ENCODE measurements at places on chromosomes 13 and 19.

GRCh38 chr13:87677496-87678371, 6.6 kb downstream of the SLITRK5 start:
- DNase-seq = no peak

- DNase-seq = no peak
Measured at GRCh38 chr19:36072081-36072480, 17.4 kb downstream of the WDR62 start.

DNA sequence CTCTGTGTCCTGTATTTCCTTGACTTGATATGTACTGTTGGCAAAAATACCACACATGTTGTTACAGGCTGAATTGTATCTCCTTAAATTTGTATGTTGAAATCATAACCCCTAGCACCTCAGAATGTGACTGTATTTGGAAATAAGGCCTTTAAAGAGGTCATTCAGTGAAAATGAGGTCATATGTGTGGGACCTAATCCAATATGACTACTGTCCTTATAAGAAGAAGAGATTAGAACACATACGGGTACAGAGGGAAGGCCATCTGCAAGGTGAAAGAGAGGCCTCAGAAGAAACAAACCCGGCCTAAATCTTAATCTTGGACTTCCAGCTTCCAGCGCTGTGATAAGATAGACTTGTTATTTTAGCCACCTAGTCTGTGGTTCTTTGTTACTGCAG, 202.5 kb downstream of the NUFIP1 start:
- DNase-seq = no peak

- DNase-seq = no peak
Measured at GRCh38 chr19:18468517-18468916, 30.6 kb upstream of the ISYNA1 start.

- DNase-seq = no peak
Measured at GRCh38 chr19:35052599-35053190, 11.2 kb downstream of the HPN start.

DNA sequence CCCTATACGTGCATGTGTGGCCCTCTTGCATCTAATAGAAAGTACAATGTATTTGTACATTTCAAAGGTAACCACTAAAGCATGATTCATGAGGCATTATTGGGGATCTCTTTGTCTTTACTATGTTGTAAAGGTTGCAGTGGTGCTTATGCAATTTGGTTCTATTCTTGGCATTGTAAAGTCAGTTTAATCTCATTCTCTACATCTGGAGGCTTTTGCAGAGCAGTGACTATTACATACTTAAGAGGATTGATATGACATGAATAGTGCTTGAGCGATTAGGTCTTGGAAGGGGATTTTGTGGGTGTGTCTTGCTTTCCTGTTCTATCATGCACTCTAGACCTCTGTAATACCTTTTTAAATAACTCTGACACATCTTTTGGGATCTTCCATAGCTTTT, 610.0 kb downstream of the EFNB2 start:
- DNase-seq = no peak

GRCh38 chr13:66021846-66022245, 1208.3 kb downstream of the PCDH9 start:
- DNase-seq = no peak

GRCh38 chr13:30736461-30737320, 1.3 kb downstream of the ALOX5AP start:
- no peak for DNase-seq

DNA sequence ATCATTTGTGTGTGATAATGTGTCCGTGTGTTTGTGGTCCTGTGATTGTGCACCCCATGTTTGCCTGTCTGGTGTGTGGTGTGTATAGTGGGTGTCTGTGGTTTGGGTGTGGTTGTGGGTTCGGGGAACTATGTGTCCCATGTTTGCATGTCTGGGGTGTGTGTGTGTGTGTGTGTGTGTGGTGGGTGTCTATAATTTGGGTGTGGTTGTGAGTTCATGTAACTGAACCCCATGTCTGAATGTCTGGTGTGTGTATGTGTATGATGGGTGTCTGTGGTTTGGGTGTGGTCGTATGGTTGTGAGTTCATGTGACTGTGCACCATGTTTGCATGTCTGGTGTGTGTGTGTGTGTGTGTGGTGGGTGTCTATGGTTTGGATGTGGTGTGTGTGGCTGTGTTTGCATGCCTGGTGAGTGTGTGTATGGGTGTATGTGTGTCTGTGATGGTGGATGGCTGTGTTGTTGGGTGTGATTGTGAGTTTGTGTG, 11.1 kb upstream of the NFIX start:
- no peak for DNase-seq

GRCh38 chr13:22235950-22236290, 565.0 kb downstream of the FGF9 start:
- no peak for DNase-seq

DNA sequence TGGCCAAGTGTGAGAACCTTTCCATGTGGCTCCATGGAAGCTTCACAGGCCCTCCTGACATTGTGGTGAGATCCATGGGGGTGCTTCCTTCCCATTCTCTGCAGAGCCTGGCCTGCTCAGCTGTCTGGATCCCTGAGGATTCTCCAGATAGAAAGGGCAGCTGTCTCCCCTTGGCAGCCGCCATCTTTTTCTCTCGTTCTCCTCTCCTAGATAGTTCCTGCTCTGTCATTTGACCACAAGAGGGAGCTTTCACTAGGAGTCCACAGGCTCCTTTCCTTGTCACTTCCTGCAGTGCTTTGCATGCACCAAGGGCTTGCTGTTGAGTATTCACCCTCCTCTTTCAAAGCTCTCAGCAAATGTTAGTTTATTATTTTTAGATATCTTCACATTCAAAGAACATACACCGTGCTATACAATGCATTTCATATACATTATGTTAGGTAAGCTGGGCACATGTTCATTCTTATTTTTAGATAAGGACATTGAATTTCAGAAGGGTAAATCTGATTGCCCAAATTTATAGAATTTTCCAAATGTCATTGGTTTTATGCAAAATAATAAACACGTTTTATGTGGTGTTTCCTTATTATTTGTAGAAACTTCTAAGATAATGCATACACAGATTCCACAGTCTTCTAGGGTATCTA, 133.2 kb downstream of the FRY start:
- peak; percentile 12 for DNase-seq

DNA sequence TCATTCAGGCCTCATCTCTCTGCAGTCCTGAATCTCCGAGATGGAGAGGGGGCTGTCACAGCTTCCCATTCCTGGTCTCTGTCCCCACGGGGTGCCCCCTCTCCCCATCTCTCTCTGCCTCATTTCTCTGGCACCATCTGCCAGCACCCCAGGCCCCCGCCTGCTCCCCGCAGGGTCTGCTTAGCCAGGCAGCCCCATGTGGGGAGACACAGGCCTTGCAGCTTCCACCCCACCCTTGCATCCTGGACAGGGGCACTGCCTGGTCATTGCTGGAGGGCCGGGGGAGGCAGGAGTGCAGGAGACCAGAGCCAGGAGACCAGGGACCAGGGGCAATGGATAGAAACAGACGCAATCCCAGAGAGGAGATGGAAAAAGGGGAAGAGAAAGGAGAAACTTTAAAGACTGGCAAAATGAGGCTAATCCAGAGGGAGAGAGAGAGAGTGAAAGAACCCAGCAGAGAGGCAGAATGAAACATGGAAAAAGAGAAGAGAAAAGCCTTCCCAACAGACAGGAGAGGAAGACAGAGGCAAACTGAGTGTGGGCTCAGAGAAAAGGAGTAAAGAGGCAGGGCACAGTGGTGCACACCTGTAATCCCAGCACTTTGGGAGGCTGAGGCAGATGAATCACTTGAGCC, 8.8 kb upstream of the GIPR start:
- DNase-seq = no peak

DNA sequence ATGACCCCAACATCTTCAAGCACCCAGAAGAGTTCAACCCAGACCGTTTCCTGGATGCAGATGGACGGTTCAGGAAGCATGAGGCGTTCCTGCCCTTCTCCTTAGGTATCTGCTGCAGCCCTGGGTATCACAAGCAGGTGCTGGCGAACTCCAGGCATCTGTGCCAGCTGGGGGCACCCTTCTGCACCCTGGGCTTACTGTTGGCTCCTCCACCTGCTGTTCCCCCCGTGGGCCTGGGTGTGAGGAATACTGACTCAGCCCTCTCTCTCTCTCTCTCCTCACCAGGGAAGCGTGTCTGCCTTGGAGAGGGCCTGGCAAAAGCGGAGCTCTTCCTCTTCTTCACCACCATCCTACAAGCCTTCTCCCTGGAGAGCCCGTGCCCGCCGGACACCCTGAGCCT, 13.0 kb downstream of the CYP2S1 start:
- DNase-seq = no peak

DNA sequence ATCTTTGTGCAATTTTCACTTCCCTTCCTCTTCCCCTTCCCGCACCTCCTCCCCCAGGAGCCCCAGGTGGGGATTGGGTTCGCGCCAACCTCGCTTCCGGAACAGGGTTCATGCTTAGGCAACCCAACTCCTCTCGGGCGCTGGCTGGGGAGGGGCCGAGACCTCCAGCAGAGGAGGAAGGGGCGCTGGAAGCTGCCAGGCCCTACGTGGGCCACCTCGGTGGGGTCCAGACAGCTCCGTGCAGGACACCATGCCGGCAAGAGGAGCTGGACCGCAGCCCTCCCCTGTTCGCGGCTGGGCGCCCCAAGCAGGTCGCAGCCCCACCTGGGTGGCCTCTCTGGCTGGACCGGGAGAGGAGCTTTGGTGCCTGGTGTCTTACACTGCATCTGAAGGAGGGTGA, 91.1 kb downstream of the SPACA7 start:
- DNase-seq = no peak

DNA sequence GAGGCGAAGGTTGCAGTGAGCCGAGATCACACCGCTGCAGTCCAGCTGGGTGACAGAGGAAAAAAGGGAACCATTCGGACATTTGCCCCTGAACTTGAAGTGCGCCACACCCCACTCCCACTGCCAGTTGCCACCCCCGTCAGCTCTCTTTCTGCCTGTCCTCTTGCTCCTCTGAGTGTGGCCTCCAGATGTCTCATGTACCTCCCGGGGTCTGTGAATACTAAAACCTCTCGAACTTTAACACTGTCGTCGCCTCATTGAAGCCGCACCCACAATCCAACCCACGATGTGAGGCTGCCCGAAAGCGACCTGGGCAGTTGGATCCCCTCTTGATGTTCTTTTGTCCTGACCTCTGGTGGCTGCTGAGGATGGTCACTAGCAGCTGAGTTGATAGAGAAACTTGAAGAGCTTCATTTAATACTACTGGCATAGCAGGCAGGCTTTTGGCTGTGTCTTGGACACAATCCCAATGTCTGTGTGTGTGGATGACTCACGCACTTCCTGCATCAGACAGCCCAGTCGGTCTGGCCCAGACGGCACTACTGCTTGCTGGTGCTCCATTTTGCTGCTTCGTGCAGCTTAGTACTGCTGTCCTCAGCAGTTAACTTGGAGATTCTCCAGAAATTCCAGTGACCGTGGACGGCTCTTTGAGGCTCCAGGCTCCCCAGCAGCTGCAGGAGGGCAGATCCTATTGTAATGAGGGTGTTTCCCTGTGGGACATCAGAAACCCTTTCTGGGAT, 4.2 kb downstream of the FPR3 start:
- no peak for DNase-seq

DNA sequence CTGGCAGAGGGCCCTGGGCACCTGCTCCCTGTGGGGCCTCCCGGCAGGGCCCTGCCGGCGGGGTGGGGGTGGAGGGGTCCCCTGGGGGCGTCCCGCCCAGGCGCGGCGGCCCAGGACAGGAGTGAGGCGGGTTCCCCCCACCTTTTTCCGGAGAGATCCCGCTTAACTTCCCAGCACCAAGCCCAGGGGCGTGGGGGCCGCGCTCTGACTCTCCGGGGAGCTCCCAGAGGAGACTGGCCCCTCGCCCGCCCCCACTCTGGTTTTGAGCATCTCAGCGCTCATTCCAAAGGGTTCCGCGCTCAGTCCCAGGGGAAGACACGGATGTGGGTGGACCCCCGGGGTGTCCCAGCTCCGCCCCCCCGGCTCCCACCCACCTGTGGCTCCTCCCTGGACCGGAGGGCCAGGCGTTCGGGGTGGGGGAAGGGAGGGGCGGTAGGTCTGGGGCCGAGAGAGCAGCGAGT, 476 bp downstream of the C2CD4C start:
- no peak for DNase-seq

DNA sequence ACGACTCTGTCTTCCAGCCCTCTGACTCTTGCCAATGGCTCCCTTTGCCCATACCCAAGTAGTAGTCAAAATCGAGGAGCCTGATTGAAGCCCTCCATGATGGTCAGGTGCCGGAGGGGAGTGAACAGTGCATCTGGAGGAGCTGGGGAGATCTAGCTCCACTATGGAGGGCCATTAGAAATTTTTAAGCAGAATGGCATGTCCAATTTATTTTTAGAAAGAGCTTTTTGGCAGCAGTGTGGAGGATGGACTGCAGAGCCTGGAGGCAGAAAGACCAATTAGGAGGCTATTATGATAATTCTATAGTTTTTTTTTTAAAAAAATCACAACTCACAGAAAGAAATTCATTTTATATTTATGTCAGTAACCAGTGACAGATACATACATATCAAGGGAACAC, 92.7 kb upstream of the SLC7A1 start:
- DNase-seq = no peak

DNA sequence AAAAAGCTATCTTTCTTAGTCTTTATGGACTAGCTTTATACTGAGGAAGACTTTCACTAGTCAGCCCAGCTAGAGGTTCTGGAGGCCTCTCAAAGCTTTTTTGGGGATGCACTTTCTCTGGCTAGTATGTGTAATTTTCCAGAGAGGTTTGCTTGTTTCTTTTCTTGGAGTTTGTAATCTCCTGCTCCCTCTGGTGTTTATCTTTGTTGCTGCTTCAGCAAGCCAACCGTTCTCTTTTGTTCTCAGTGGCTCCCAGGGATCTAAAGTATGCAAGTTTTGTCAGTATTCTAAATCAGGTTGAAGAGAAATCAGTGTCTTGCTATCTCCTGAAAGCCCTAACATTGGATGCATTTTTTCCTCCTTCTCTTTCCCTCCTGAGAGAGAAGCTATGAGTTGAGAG, 121.1 kb upstream of the MYO16 start:
- no peak for DNase-seq

DNA sequence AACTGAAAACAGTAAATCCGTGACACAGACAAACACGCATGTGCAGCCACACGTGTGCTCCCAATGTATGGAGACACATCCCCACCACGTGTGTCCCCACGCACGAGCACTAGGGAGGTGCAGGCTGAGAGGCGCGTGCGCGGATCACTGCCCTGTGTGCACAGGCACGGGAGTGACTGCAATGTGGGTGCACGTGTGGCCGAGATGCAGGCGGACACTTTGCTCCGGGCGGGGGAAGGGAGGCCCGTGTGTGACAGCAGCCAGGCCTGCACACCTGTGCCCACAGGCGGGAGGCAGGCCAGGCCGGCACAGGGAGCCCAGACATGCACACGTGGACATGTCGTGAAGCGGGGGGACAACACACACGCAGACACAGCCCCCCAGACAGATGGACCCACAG, 77.0 kb downstream of the PTPRS start:
- no peak for DNase-seq

DNA sequence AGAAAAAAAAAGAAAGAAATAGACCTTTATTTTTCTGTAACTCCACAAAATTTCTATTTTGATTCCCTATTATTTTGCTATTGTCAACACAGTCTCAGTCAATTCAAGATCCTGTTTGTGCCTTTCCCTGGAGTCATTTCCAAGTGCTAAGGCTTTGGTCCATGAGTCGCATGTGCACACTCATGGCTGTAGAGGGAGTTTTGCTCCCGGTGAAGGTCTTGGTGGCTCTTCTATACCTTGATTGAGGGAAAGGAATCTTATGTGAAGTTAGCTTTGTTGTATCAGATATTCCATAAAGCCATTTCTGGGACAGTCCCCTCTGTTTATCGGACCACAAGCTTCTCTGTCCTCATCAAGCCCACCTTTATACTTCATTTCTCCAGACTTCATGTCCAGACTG, 58.7 kb upstream of the ALOX5AP start:
- DNase-seq = no peak

Measured in HuH-7.5 (cell line).